ENCODE measurements at places on chromosomes 2 and 18. TPM values are rescaled to one million over a fixed set of nuclear protein-coding genes. Genes with fewer than 3 reads are reported as not detected.

FOXD4L1 gene
- 1.6 TPM for polyA plus RNA-seq

- no peaks in the 10 kb centered on the region for H3K36me3 ChIP-seq
- no peak for DNase-seq
- no peaks in the 10 kb centered on the region for H3K27me3 ChIP-seq
- H3K27ac ChIP-seq = no peak overlapping the region
- H3K4me1 ChIP-seq = no peaks in the 10 kb centered on the region
Measured at GRCh38 chr2:36633470-36634092, 35.6 kb upstream of the FEZ2 start.

DNA sequence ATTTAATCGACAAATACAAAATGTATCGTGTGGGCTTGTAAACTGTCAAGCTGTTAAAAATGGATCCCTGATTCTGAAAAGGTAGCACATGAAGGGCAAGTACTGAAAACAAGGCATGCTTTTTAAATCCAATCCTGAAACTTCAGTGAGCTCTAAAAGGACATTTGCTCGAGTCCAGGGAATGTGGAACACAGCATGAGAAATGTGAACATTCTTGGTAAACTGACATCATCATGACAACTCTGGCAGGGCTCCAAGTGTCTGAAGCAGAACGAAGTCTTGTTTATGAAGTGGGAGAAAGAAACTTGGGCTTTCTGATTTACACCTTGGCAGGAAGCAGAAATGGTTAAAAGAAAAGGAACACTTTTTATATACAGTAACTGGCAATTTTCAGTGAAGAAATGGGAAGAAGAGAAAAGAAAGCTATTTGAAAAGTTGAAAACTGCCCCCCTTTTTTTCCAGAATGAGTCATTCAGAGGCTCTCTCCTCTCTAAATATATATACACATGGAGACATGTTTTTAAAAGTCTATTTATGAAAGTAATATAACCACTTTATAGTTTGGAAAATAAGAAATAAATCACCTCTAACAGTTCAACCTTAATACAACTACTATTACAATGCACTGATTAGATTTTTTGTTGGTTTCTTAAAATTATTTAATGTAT lies 120.8 kb downstream of the GAREM1 start:
- H3K36me3 ChIP-seq = no peaks in the 10 kb centered on the region
- peak; percentile 56 for DNase-seq
- no peak overlapping the region for H3K4me3 ChIP-seq
- peaks cover 6% of the 10 kb centered on the region for H3K4me1 ChIP-seq
- H3K27ac ChIP-seq = peak overlapping the region; percentile 44

STEAP3 gene
- 3.1 TPM for polyA plus RNA-seq

TMEM247 gene
- polyA plus RNA-seq = not detected

GRCh38 chr2:12778369-12778768 lies 61.6 kb downstream of the TRIB2 start:
- no peak for DNase-seq
- H3K36me3 ChIP-seq = no peaks in the 10 kb centered on the region
- no peaks in the 10 kb centered on the region for H3K4me1 ChIP-seq
- no peak overlapping the region for H3K4me3 ChIP-seq

ANKRD30B gene
- polyA plus RNA-seq = 2.2 TPM

PGAP1 gene
- polyA plus RNA-seq = 30.6 TPM

PAX8 gene
- 42.7 TPM for polyA plus RNA-seq

DNA sequence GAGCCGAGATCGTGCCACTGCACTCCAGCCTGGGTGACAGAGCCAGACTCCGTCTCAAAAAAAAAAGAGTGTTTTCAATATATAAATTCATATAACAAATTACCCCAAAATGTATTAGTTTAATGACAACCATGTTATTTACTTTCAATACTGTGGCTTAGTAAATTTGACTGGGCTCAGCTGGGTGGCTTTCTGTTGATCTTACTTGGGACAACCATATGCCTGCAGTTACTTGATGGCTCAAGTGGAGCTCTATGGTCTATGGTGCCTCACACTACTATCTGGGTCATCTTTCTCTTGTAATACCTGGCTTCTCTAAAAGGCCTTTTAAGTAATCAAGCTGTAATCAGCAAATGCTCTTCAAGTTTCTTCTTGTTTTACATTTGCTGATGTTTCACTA lies 341.5 kb upstream of the SPHKAP start:
- no peaks in the 10 kb centered on the region for H3K36me3 ChIP-seq
- H3K27ac ChIP-seq = no peak overlapping the region
- no peaks in the 10 kb centered on the region for H3K27me3 ChIP-seq
- no peak for DNase-seq
- no peaks in the 10 kb centered on the region for H3K4me1 ChIP-seq

ABCG5 gene
- 0.44 TPM for polyA plus RNA-seq

CREB1 gene
- 42.7 TPM for polyA plus RNA-seq

GAD1 gene
- polyA plus RNA-seq = 80.7 TPM

GRCh38 chr2:62883629-62884028 lies 167.0 kb upstream of the OTX1 start:
- no peaks in the 10 kb centered on the region for H3K4me1 ChIP-seq
- H3K36me3 ChIP-seq = peaks cover 4% of the 10 kb centered on the region
- no peaks in the 10 kb centered on the region for H3K27me3 ChIP-seq
- H3K27ac ChIP-seq = no peak overlapping the region
- no peak for DNase-seq

- H3K36me3 ChIP-seq = no peaks in the 10 kb centered on the region
- no peak overlapping the region for H3K27ac ChIP-seq
- no peak for DNase-seq
- H3K4me3 ChIP-seq = no peak overlapping the region
- no peaks in the 10 kb centered on the region for H3K4me1 ChIP-seq
Measured at GRCh38 chr2:19458427-19459003, 100.1 kb upstream of the OSR1 start.

- H3K36me3 ChIP-seq = no peaks in the 10 kb centered on the region
- H3K4me3 ChIP-seq = no peak overlapping the region
- no peak for DNase-seq
- H3K27me3 ChIP-seq = no peaks in the 10 kb centered on the region
- no peaks in the 10 kb centered on the region for H3K4me1 ChIP-seq
Measured at GRCh38 chr2:40457837-40458236, 5.9 kb upstream of the SLC8A1 start.

DNA sequence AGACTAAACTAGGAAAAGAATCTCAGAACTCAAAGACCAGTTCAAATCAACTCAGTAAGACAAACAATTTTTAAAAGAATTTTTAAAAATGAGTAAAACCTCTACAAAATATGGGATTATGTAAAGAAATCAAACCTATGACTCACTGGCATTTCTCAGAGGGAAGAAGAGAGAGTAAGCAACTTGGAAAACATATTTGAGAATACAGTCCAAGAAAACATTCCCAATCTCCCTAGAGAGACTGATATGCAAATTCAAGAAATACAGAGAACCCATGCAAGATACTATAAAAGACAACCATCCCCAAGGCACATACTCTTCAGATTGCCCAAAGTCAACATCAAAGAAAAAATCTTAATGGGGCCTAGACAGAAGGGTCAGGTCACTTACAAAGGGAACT lies 162.7 kb downstream of the WDPCP start:
- no peak overlapping the region for H3K4me3 ChIP-seq
- H3K27me3 ChIP-seq = no peaks in the 10 kb centered on the region
- no peak for DNase-seq

DNA sequence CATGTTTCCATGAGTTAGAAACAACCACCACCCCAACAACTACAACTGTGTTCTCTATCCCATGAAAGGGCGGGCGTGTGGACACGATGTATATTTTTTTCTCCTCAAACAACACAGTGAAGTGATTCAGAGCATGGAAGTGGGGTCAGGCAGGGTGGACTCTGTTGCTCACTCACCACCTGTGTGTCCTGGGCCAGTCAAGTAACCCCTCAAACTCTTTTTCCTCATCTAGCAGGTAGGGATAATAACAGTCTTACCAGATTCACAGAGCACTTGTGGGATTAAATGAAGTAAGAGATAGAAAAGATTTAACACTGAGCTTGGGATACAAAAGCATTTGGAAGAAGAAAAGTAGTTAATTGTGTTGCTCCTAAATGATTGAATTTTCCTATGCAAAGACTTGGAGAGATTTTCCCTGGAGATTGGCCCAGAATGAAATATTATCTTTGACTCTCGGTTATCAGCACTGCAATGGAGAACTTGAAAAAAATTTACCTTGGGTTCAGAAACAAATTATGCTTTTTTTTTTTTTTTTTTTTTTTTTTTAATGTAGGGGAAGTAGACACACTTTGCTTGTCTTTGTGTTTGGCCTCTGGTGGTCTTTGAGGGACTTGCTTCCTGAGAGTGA lies 161.9 kb upstream of the EPAS1 start:
- no peaks in the 10 kb centered on the region for H3K27me3 ChIP-seq
- H3K4me1 ChIP-seq = no peaks in the 10 kb centered on the region
- DNase-seq = no peak

DNA sequence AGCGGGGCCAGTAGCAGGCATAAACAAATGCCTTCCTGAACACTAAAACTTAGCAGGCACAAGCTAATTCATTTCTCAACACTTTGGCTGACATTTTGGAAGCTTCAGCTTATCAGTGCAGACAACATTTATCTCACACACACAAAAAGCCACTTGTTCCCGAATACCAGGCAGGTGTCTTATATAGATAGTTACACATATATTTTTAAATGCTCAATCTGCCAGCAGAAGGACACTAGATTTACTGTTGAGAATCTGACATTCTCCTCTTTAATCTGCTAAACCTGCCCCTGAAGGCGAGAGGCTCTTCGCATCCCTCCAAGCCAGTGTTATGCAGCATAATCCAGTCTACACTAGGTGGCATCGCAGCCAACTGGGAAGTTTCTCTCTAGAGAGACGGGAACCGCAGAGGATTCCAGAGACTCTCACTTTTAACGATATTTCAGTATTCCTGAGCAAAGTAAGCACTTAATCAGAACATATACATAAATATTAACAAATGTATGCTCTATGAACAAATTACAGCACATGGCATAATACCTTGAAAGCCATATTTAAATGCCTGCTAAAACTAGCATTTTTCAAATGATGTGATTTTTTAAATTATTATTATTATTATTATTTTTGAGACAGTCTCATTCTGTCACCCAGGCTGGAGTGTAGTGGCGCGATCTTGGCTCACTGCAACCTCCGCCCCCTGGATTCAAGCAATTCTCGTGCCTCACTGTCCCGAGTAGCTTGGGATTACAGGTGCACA lies 90.2 kb upstream of the SCG2 start:
- H3K36me3 ChIP-seq = no peaks in the 10 kb centered on the region
- H3K27ac ChIP-seq = no peak overlapping the region
- H3K4me1 ChIP-seq = peaks cover 3% of the 10 kb centered on the region
- H3K27me3 ChIP-seq = no peaks in the 10 kb centered on the region
- no peak overlapping the region for H3K4me3 ChIP-seq

GRCh38 chr2:121489284-121489683 lies 41.4 kb upstream of the RNU4ATAC start:
- peaks cover 2% of the 10 kb centered on the region for H3K4me1 ChIP-seq
- DNase-seq = no peak
- no peaks in the 10 kb centered on the region for H3K36me3 ChIP-seq
- no peak overlapping the region for H3K4me3 ChIP-seq

CD28 gene
- polyA plus RNA-seq = 1.0 TPM

DNA sequence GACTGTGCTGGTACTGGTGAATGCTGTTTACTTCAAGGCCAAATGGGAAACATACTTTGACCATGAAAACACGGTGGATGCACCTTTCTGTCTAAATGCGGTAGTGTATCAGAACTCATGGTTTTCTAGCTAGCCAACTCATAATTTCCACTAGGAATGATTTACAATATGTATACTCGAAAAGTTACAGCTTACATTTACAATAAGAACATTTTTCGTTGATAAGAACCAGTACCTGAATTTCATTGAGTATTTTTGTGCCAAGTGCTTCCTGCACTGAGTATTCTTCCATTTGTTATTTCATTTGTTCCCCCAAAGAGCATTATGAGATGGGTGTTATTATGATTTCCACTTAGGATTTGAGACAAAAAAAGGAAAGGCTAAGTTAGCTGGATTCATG lies 21.9 kb downstream of the SERPINB12 start:
- H3K4me1 ChIP-seq = no peaks in the 10 kb centered on the region
- no peak overlapping the region for H3K4me3 ChIP-seq
- no peak for DNase-seq
- H3K27me3 ChIP-seq = no peaks in the 10 kb centered on the region
- no peaks in the 10 kb centered on the region for H3K36me3 ChIP-seq
- H3K27ac ChIP-seq = no peak overlapping the region

GRCh38 chr2:159933727-159934049 lies 128.7 kb downstream of the PLA2R1 start:
- H3K4me1 ChIP-seq = no peaks in the 10 kb centered on the region
- no peak for DNase-seq
- H3K27ac ChIP-seq = no peak overlapping the region
- no peak overlapping the region for H3K4me3 ChIP-seq
- H3K36me3 ChIP-seq = no peaks in the 10 kb centered on the region

DNA sequence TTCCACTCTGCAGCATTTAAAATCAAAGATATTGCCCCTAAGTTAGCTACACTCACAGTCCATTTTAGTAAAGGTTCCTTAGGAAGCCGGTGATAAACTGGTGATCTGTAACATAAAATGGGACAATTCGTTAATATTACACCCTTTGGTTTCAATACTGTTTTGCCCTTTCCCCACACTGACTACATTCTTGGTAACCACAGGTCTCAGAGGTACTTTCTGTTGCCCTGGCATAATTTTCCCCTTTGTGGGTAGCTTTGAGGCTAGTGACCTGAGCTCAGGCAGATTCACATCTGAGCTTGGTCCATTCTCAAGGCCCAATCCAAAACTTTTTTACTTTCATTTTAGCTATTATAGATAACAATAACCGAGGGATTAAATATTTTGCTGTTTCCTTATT lies 32.9 kb upstream of the CSRNP3 start:
- H3K4me3 ChIP-seq = no peak overlapping the region
- no peaks in the 10 kb centered on the region for H3K27me3 ChIP-seq
- no peak for DNase-seq
- H3K4me1 ChIP-seq = no peaks in the 10 kb centered on the region
- no peaks in the 10 kb centered on the region for H3K36me3 ChIP-seq

- H3K36me3 ChIP-seq = peaks cover 12% of the 10 kb centered on the region
- no peak for DNase-seq
- no peak overlapping the region for H3K27ac ChIP-seq
- H3K27me3 ChIP-seq = no peaks in the 10 kb centered on the region
Measured at GRCh38 chr2:28403370-28403956, 10.8 kb downstream of the FOSL2 start.

STK11IP gene
- polyA plus RNA-seq = 53.9 TPM

DNA sequence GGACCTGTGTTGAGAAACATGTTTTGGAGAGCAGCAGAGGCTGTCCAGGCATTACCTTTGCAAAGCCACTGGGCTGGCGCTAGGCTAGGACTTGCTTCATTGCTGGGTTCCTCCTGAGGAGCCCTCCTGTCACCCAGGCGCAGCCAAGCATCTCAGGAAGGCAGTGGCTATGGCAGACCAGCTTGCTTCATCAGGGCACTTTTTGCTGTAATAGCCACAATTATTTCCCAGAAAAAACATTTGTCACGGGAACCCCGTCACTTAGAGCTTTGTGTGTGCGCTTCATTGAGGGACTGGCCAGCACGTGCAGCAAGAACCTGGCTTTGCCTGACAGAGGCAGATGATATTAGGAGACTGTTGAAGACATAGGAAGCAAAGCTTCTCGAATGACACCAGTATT lies 36.4 kb downstream of the SLC20A1 start:
- H3K4me3 ChIP-seq = no peak overlapping the region
- no peaks in the 10 kb centered on the region for H3K36me3 ChIP-seq
- no peak overlapping the region for H3K27ac ChIP-seq
- no peaks in the 10 kb centered on the region for H3K27me3 ChIP-seq
- DNase-seq = no peak
